Hematopoietic multipotent progenitor cell (in vitro differentiated cells): ENCODE measurements at places on chromosomes 2 and 18.

DNA sequence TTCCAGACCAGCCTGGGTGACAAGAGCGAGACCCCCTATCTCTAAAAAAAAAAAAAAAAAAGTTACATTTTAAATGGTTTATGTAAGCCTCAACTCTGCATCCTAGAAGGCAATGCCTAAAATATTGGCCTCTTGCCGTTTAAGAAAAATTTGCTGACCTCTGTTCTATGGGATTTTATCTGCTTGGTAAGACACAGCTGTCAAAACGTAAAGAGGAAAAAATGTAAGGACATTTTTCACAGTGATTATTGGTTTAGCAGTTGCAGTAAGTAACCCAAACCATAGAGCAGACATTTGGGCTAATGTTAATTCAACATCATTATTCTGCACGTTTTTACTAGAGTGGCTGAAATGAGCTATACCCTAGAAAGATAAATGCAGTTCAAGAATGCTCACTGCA is 14.4 kb upstream of the E2F6 start:
- no peak for DNase-seq

GRCh38 chr2:239663364-239663924 is 262.6 kb upstream of the HDAC4 start:
- DNase-seq = no peak

- DNase-seq = no peak
These were observed 89.1 kb upstream of the LHCGR start for GRCh38 chr2:48844417-48845155.

DNA sequence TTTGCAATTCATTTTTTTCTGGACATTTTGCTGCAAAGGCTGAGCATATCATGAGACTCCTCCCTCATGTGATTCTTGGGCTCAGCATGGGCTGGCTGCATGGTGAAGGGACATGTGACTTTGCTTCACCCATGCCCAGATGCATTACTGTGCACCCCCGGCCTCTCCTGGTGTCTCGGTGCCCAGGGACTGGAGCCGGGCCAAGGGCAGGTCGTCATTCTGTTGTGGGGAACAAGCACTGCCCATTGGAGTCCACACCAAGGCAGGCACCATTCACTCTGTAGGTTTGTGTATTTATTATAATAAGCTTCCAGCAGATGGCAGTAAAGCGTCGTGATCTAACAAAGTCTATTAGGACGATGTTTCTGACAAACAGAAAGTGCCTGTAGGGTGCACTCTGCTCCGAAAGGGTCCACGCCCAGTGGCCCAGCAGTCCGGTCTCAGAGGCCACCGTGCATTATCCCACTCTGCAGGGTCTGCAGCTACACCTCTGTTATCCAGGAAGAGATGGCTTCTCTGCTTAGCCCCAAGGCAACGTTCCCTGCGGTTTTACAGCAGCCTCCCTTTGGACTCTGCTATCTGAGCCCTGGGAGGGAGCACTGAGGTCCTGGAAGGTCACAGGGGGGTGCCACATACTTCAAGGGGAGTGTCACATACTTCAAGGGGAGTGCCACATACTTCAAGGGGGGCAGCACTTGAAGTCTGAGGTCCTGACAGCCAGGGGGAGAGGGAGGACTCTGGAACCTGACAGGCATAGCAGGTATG is 219.6 kb downstream of the TSN start:
- peak; percentile 93 for DNase-seq

- no peak for DNase-seq
These were observed 58.3 kb downstream of the NFATC1 start for GRCh38 chr18:79453816-79454735.

DNA sequence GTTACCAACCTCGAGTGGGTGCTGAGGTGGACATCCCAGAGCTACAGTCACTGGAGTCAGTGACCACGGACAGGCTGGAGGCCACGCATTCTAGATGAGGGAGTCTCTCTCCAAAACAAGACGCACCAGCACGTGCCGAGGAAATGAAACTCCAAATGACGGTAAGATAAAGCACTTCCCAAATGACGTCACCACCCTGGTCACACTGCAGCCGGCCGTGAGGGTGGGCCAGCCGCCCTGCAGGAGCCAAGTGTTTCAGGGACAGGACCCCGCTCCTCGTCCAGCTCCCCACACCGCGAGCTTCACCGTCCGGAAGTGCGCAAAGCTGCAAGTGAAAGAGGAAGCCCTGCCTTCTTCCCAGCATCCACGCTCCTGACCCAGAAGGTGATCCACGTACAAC is 99.4 kb downstream of the ZNF516 start:
- no peak for DNase-seq

- DNase-seq = no peak
These were observed 54.1 kb downstream of the TAF1B start for GRCh38 chr2:9897331-9897737.

- no peak for DNase-seq
These were observed 53.0 kb downstream of the CYP26B1 start for GRCh38 chr2:72094701-72095100.
